Lung (tissue), 17 donors: ENCODE measurements at places on chromosomes 5 and 9. TPM values are rescaled to one million over a fixed set of nuclear protein-coding genes. Genes with fewer than 3 reads are reported as not detected.
A peak's percentile ranks its signal among the peaks of the same experiment; 100 is the strongest.

GRCh38 chr9:95462249-95463147, 54.3 kb downstream of the PTCH1 start:
- DNase-seq = peak; percentile 90

DNA sequence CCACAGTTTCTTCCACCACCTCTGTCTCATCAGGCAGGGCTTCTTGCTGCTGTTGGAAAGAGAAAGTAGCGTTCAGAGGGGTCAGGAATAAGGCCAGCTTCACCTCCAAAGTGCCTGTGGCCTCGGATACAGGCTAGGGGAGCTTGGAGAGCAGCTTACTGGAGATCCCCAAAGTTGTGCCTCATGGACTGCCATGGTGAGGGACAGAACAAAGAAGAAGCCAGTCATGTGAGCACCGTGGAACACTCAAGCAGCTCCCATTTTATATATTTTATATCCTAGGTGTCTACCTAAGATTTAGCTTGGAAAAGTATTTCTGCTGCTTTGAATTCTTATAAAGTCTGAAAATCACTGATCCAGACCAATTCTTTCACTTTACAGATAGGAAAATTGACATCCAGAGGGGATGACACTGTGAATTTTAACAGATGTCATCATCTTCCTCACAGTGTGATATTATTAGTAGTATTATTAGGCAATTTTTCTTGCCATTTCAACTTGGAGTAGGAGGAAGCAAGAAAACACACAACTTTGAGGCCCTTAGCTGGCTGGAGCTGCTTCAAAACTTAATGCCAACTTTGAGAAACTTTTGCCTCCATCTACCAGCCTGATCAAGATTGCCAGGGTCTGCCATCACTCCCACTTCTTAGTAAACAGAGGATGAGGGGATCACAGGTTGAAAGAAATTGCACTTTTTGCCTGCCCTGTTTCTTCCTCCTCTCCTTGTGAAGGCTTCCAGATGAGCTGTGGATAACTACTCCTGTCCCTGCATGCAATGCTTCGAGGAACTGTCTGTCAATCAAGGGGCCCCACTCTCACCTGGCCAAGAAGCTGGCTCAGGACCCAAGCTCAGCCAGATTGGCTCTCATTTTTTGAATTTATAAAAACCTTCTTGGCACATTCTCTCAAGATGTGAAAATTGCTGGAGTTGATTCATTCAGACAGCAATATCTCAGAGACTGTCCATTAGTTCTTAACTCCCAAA, 11.8 kb downstream of the SPARC start:
- no peak for DNase-seq

GRCh38 chr5:112210430-112211005, 208.6 kb downstream of the EPB41L4A start:
- peak; percentile 54 for DNase-seq

DNA sequence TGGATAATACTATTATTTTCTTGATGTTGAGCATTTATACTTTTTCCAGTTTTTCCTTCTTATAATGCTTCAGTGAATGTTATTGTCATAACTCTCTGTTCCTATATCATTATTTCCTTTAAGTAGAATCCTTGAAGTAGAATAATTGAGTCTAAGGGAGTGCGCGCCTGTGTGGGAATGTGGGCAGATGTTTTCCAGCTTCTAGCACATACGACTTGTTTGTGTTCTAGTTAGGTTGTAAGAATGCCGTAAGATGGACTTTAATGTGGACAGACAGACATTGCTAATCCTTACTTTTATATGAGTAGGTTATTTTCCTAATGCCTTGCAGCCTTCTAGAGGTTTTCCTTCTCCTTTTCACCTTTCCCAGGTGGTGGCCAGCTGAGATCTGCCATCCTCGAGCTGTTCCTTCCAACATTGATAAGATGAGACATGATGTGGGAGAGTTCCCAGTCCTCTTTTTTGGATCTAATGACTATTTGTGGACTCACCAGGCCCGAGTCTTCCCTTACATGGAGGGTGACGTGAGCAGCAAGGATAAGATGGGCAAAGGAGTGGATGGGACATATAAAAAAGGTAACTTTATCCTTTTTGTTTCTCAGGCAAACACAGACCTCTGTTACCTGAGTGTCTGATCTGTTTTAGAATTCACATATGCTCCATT, 34.2 kb downstream of the RAB24 start:
- DNase-seq = no peak

GRCh38 chr5:99272576-99272975, 343.8 kb upstream of the CHD1 start:
- no peak for DNase-seq

ASS1 gene
- total RNA-seq = 111 TPM

GFI1B gene
- 1.0 TPM for total RNA-seq
